ENCODE measurements at places on chromosomes 13 and 19.

DNA sequence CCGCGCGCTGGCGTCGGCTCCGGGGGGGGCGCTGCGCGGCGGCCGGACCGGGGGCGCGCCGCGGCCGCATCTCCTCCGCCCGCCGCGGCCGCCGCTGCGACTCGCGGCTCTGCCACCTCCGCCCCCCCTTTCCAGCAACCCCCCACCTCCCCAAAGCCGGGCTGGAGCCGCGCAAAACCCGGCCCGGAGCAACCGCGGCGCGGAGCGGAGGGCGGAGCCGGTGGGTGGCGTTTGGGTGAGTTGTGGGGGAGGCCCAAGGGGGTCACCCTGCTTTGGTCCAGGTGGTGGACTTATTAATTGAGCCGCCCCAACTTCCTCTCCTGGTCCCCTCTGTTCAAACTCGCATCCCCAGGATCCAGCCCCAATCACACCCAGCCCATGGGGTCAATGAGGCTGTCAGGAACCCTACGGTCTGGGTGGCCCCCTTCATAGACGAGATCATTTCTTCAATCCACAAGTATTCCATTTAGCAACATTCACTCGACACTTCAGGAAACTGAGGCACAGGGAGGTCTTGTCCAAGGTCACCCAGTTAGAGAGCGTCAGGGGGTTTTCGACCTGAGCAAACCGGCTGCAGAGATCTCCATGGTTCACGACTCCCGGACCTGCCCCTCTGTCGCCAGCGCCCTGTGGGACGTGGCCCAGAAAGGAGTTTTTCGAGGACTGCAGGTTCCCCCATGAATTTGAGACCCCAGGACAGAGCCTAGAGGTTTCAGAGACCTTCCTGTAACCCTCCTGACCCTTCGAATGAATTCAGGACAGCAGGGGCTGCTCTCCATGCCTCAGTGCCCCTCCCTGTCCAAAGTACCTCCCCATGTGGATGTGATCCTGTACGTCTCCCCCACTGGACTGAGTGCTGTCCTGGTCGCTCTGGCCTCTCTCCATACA, 22.4 kb upstream of the SEMA6B start:
- no peak for DNase-seq
- no peak overlapping the region for H3K27ac ChIP-seq
- H3K4me1 ChIP-seq = peaks cover 12% of the 10 kb centered on the region
- no peaks in the 10 kb centered on the region for H3K36me3 ChIP-seq

GRCh38 chr19:7681340-7682174, 924 bp downstream of the TRAPPC5 start:
- H3K4me1 ChIP-seq = peaks cover 6% of the 10 kb centered on the region
- H3K27me3 ChIP-seq = no peaks in the 10 kb centered on the region
- peak overlapping the region; percentile 92 for H3K27ac ChIP-seq
- peak; percentile 90 for DNase-seq

DNA sequence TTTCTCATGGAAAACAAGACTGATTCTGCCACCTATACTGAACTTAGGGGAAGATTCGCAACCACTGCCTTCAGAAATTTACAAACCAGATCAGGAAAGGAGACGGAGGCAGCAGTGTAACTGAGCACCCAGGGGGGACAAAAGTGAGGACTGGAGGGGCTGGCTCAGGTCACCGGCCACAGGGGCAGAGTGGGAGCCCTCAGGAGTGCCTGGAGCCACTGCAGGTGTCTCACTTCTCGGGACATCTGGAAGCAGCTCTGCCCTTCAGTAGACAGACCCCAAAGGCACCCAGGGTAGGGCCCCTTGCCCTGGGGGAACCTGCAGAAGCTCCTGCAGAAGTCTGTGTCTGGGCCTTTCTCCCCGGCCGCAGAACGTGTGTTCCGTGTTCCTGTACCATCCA, 5.8 kb downstream of the ARHGEF7 start:
- peaks cover 3% of the 10 kb centered on the region for H3K27me3 ChIP-seq
- no peak for DNase-seq
- H3K36me3 ChIP-seq = no peaks in the 10 kb centered on the region
- H3K27ac ChIP-seq = no peak overlapping the region

GRCh38 chr19:6076675-6077463, 33.4 kb downstream of the RFX2 start:
- H3K27ac ChIP-seq = peak overlapping the region; percentile 71
- H3K36me3 ChIP-seq = no peaks in the 10 kb centered on the region
- H3K4me3 ChIP-seq = no peak overlapping the region
- DNase-seq = no peak

- H3K27ac ChIP-seq = no peak overlapping the region
- H3K4me1 ChIP-seq = peaks cover 10% of the 10 kb centered on the region
- H3K27me3 ChIP-seq = no peaks in the 10 kb centered on the region
- no peak for DNase-seq
These were observed 523.0 kb downstream of the MYO16 start for GRCh38 chr13:109152311-109152820.

GRCh38 chr13:87671031-87671752, at the start of gene SLITRK5:
SLITRK5 (plus strand) TSS chr13:87671371; CDS start chr13:87675389, 4,018 bp downstream.
- peaks cover 10% of the 10 kb centered on the region for H3K4me1 ChIP-seq
- H3K27ac ChIP-seq = no peak within 1 kb of the TSS
- H3K4me3 ChIP-seq = peak within 1 kb of the TSS; percentile 52
- DNase-seq = peak; percentile 90
- no peaks in the 10 kb centered on the region for H3K36me3 ChIP-seq

DNA sequence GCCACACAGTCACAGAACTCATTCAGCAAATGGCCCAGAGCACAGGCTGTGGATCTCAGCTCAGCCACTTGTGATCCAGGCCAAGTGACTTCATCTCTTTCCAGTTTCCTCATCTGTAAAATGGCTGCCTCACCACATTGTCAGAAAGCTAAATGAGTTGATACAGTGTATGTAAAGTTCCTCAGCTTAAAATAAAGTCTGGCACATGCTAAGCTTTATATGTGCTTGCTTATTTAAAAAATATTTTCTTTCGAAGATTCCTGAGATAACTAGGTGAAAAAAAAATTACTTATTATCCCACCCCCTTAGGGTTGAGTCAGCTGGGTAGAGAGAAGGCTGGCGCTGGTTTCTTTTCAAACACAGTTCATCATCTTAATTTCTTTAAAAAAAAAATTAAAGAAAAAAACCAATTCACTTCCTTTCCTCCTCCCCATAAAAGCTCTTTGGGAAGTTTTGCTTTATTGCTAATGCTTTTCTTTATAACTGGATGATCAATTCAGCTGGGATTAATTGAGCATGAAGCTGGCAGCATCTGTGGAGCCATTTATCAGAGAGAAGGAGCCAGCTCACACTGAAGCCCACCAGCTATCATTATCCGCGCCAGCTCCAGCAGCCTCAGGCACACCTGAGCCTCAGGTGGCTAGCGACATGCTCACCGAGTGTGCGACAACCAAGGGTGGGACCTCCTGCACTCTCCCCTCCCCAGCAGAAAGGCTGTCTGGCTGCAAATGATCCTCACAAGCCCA, 354.9 kb downstream of the FOXO1 start:
- DNase-seq = no peak
- peaks cover 15% of the 10 kb centered on the region for H3K4me1 ChIP-seq
- no peaks in the 10 kb centered on the region for H3K27me3 ChIP-seq
- H3K27ac ChIP-seq = no peak overlapping the region
- no peaks in the 10 kb centered on the region for H3K36me3 ChIP-seq

- DNase-seq = no peak
- no peaks in the 10 kb centered on the region for H3K4me1 ChIP-seq
- H3K36me3 ChIP-seq = no peaks in the 10 kb centered on the region
- no peaks in the 10 kb centered on the region for H3K27me3 ChIP-seq
These were observed 573.1 kb upstream of the KLF12 start for GRCh38 chr13:74707291-74707690.

DNA sequence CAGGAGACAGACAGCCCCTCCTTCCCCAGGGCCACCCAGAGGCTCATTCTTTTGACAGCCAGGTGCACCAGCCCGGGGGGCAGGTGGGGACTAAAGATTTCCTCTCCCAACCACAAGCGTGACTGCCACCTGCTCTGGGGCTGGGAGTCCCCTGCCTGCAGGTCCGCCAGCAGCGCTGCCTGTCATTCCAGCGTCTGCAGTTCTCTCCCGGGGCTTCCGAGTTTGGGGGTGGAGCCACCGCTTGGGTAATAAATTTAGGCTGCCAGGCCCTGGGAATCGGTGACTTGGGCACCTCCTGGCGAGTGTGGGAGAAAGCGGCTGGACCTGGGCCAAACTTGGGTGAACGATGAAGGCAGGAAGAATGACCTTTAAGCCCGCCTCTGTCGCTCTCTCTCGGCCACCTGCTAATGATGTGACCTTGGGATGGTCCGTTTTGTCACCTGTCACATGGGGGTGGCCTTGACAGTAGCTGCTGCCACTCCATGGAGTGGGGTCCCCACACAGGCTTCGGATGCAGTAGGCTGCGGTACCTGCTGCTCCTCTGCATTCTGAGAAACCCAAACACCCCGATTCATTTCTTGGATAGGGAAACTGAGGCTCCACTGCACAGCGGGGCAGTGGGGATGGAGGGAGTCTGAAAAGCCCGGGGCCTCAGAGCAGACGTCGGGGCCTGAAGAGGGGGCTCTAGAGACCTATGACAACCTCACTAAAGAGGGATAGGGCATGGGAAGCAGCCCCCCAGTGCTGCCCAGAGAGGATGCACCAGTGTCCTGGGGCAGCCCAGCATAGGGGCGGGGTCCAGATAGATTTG, 12.8 kb downstream of the FUT6 start:
- peaks cover 18% of the 10 kb centered on the region for H3K27me3 ChIP-seq
- peaks cover 8% of the 10 kb centered on the region for H3K4me1 ChIP-seq
- no peak overlapping the region for H3K27ac ChIP-seq
- no peaks in the 10 kb centered on the region for H3K36me3 ChIP-seq

DNA sequence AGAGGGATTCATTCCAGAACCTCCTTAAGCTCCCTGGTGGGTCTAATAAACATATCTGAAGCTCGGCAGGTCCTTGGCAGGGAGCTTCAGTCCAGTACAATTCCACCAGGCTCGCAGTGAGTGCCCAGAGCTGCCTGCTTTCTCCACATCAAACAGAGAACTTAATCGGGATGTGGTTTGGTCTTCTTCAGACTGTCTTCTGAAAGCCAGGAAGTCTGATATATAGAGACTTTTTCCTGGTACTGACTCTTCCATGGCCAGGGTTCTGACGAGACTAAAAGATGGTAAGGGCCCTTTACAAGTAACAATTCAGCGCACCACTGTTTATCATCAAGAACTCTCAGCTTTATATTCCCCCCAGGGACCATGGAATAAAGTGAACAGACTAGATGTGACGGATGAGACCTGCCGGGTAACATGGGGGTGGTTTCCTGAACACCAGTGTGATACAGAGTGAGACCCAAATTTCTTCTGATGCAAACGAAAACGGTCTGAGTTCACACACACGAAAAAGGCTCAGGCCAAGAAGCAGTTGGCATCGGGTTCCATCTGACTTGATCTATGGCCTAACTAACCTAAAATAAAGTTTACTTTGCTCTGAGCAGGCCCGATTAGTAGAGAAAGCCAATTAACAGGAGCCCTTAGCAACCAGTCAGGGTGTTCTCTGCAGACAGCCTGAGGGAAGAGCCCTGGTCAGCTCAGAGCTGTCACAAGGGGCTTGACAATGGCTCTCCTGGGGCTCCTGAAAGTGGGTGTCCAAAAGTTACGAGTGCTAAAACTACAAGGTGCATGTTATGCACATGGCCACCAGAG, 29.0 kb downstream of the RANBP3 start:
- no peak for DNase-seq
- H3K27me3 ChIP-seq = no peaks in the 10 kb centered on the region
- H3K4me3 ChIP-seq = no peak overlapping the region
- H3K27ac ChIP-seq = peak overlapping the region; percentile 15

GRCh38 chr13:102401766-102402165, at the start of gene FGF14:
FGF14 (minus strand) TSS chr13:102402048.
- no peak within 1 kb of the TSS for H3K27ac ChIP-seq
- peaks cover 5% of the 10 kb centered on the region for H3K4me1 ChIP-seq
- no peak for DNase-seq
- H3K36me3 ChIP-seq = no peaks in the 10 kb centered on the region
- peak within 1 kb of the TSS; percentile 55 for H3K4me3 ChIP-seq
- H3K27me3 ChIP-seq = peaks cover 18% of the 10 kb centered on the region

DNA sequence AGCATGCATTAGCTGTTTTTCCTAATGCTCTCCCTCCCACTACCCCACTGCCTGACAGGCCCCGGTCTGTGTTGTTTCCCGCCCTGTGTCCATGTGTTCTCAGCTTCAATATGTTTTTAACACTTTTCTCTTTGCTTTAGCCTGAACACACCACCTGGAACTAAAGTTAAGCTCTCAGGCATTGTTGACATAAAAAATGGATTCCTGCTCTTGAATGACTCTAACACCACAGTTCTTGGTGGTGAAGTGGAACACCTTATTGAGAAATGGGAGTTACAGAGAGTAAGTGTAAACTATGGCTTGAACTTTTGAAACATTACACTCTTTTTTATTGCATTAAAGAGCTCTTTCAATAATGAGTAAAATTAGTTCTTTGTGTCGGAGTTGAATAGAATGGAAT, 70.1 kb downstream of the TDRD3 start:
- H3K4me3 ChIP-seq = no peak overlapping the region
- H3K4me1 ChIP-seq = no peaks in the 10 kb centered on the region
- H3K27ac ChIP-seq = no peak overlapping the region
- no peaks in the 10 kb centered on the region for H3K27me3 ChIP-seq

DNA sequence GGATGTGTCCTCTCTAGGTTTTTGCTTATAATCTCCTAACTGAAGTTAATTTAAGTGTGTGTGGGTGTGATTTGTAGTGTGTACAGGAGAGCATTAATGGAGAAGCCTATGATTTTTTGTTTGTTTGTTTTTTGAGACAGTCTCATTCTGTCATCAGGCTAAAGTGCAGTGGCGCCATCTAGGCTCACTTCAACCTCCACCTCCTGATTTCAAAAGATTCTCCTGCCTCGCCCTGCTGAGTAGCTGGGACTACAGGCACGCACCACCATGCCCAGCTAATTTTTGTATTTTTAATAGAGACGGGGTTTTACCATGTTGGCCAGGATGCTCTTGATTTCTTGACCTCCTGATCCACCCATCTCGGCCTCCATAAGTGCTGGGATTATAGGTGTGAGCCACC, 20.6 kb downstream of the ZNF701 start:
- no peaks in the 10 kb centered on the region for H3K4me1 ChIP-seq
- H3K36me3 ChIP-seq = peaks cover 7% of the 10 kb centered on the region
- no peak for DNase-seq
- no peaks in the 10 kb centered on the region for H3K27me3 ChIP-seq
- H3K4me3 ChIP-seq = no peak overlapping the region

DNA sequence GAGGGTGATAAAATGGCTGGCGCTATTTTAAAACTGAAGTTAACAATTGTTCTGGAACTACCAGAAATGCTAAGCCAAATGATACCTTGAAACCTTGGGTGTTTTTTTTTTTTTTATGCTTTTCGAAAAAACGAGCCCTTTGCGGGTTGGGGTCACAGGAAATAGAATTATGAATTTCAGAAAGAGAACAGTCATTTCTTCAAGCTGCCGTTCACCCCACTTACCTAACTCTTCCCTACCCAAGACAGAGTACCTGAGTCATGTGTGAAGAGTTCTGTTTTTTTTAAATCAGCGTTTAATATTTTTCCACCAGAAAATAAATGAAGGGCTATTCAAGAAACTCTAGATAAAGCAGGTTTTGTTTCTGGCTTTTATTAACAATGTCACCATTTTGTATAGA, 35.3 kb downstream of the KLF2 start:
- peaks cover 24% of the 10 kb centered on the region for H3K4me1 ChIP-seq
- DNase-seq = no peak
- no peaks in the 10 kb centered on the region for H3K27me3 ChIP-seq
- H3K36me3 ChIP-seq = no peaks in the 10 kb centered on the region
- H3K4me3 ChIP-seq = no peak overlapping the region
- H3K27ac ChIP-seq = no peak overlapping the region
